ENCODE measurements at places on chromosomes 11 and 22.

DNA sequence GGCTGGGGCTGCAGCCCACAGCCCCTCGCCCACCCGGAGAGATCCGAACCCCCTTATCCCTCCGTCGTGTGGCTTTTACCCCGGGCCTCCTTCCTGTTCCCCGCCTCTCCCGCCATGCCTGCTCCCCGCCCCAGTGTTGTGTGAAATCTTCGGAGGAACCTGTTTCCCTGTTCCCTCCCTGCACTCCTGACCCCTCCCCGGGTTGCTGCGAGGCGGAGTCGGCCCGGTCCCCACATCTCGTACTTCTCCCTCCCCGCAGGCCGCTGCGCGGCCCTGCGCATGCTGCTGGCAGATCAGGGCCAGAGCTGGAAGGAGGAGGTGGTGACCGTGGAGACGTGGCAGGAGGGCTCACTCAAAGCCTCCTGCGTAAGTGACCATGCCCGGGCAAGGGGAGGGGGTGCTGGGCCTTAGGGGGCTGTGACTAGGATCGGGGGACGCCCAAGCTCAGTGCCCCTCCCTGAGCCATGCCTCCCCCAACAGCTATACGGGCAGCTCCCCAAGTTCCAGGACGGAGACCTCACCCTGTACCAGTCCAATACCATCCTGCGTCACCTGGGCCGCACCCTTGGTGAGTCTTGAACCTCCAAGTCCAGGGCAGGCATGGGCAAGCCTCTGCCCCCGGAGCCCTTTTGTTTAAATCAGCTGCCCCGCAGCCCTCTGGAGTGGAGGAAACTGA is 731 bp downstream of the GSTP1 start:
- DNase-seq, result peak; percentile 43

GRCh38 chr11:65102142-65103095 is 6.4 kb downstream of the VPS51 start:
- no peak for DNase-seq

DNA sequence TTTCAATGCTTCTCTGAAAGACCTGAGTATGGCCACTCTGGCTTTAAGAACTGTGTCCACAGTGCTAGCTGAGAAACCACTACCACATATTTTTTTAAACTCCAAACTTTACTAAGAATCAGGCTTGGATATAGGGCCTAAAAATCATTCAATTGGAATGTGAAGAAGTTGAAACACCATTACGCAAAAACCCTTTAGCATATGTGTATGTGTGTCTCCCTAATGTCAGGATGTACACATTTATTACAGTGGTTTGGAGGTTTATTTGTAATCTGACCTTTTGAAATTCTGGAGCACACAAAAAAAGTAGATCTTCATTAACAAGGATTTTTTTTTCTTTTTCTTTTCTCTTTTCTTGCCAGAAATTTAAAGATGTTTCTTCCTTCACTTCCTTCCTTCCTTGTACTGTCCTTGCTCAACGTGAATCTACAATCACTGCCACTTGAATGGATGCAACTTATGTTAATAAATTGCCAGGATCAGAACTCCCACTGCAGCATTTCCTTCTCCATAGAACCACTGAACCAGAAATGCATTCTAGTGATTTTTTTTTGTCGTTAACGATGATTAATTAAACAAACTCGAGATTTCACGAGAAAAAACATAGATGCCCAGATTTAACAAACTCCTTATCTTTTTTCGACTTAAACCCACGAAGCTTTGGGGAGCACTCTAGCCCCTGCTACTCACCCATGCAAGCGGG is 3.1 kb upstream of the ADM start:
- DNase-seq, result peak; percentile 97

GRCh38 chr11:16184588-16184987 is 171.8 kb downstream of the SOX6 start:
- peak; percentile 84 for DNase-seq

DNA sequence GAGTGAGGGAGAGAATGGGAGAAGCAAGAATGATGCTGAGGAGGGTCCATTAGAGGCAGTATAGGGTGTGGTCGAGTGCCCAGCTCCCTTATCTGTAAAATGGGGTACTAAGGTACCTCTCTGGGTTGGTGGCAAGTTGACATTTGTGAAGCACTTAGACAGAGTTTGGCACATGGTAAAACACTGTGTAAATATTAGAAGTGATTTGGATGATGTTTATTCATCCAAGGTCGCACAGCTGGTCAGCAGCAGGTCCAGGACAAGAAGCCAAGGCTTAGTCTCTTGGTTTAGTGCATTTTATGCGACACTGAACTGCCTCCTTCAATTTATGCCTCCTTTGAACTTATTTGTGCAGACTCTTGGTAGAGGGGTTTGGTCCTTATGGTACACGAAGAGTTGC is 19.4 kb downstream of the KREMEN1 start:
- no peak for DNase-seq

DNA sequence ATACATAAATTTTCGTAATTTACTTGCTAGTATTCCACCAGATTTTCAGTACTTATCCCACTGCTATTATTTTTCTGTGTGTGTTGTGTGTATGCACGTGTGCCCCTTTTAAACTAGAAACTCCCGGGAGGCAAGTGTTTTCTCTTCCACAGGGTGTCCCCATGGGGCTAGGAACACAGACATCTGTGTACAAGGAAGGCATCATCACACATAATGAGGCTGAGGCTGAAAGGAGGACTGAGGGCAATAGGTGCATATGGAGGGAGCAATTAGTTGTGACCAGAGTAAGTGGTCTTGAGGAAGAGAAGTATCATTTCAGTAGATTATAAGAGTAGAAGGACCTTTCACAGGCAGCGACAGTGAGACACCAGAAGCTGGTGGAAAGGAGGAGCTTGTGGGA is 2.1 kb upstream of the DPAGT1 start:
- DNase-seq, result no peak

DNA sequence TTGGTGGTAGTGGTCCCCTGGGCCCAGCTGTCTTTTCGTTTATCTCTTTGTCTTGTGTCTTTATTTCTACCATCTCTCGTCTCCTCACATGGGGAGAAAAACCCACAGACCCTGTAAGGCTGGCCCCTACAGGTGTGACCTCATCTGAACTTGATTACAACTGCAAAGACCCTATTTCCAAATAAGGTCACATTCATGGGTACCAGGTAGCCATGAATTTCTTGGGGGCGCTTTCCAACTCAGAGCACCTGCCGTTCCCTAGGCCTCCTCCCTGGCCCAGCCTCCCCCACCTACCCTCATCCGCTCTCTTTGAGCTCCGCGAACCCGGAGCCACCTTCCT is 14.0 kb upstream of the RRP7A start:
- no peak for DNase-seq

DNA sequence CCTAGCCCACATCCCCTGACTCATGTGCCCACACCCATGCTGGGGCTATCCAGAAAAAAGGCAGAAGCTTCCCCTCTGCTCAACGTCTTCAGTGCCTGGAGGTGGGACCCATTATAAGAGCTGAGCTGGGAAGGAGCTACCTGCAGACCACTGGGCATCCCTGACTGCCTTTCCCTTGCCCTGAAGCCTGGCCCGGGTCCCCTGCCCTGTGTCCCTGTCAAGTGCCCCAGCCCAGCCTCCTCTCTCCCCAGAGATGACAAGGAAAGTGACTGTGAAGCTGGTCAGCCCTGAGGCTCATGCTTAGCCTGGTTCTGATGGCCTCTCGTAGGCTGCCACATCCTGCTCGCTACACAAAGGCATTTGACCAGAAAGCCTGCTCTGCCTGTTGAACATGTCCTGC is 140.4 kb downstream of the PARVA start:
- DNase-seq, result no peak

GRCh38 chr22:19703869-19704268 is 10.4 kb upstream of the SEPTIN5 start:
- DNase-seq, result no peak

DNA sequence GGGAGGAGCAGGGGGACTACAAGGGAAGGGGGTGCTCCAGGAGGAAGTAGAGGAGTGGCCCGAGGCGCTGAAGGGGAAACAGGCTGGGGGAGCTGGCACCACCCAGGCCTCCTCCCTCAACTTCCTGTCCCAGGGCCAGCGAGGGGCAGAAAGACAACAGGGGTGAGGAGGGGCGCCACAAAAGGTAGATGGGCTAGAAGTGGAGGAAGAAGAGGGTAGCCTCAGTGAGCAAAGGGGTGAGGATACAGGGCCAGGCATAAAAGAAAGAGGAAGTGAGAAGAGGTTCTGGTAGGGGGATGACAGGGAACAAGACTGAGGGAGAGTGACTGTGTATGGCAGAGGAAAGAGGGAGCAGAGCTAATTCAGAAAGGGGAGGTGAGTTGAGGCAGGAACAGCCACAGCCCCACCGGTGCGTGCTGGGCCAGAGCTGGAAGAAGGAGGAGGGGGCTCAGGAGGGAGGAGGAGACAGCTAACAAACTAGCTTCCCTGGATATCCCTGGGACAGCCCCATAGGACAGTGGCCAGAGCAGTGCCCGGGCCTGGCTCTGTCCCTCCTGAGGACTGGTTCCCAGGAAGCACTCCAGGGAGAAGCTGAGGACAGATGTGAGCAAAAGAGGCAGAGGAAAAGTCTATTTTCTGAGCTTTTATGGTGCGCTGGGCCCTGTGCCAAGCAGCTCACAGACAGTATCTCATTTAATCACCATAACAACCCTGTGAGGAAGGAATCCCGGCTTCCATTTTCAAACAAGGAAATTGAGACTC is 8.5 kb downstream of the DCHS1 start:
- peak; percentile 75 for DNase-seq

DNA sequence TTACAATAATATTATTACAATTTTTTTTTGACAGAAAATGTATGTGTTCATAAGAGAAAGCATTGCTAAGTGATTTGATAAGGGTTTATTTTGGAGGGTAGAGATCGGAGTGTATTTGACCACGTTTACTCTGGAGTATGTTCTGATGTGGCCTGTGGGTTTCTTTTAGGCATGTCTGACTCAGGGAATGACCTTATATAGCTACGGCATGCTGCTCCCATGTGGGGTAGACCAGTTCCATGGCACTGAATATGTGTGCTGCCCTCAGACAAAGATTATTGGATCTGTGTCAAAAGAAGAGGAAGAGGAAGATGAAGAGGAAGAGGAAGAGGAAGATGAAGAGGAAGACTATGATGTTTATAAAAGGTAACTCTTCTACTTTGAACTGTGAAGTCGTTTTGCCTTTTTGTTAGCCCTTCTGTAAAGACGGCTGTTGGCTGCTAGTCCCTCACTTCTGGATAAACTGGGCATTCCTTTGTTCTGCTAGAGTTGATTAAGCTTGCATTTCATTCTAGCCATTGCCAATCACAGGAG is 38.1 kb upstream of the ST14 start:
- peak; percentile 83 for DNase-seq

GRCh38 chr22:28750471-28750881 is 8.6 kb downstream of the HSCB start:
- peak; percentile 80 for DNase-seq

DNA sequence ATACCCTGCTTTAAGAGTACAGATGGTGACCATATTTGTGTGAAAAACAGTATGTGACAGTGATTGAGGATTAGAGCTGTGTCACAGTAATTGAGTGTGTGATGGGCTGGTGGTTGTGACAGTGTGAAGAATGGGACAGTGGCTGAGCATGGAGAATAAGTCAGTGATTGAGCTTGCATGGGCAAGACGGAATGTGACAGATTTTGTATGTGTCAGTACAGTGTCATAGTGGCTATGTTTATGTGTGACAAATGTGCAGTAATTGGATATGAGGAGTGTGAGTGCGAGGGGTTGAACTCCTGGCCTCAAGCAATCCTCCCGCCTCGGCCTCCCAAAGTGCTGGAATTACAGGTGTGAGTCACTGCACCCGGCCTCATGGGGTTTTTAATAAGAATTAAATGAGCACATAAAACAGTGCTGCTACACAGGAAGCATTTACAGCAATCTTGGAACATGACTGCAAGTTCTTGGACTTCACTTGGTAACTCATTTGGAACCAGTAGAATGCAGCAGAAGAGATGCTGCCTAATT is 583 bp upstream of the RRAS2 start:
- peak; percentile 39 for DNase-seq

DNA sequence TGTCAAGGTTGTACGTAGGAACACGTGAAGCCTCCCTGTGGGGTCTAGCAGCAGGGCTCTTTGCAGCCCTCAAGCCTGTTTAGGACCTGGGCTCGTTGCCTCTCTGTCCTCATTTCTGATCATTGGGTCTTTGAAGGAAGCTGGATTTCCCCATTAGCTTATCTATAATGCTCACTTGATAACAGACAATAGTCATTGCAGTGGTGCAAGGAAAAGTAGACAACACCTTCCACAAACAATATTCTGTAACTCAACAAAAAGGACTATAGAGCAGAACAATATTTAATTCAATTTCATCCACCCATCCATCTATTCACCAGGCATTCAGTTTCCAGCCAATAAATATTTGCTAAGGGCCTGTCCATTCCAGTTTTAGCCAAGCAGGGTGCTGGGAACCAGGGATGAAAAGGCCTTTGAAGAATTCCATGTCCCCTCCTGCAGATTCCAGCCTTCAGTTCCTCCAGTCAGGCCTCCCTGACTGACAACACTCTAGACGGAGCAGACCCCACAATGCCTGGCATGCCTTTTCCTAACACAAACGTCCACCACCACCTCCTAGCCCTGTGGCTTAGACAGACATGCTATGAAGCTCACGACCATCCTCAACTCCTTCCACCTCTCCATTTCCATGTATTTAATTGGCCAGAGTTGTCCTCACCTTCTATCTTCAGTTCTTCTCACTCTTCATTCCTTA is 12.7 kb upstream of the POLD3 start:
- DNase-seq, result no peak

- DNase-seq, result no peak
These were observed 17.0 kb upstream of the PDE3B start for GRCh38 chr11:14626650-14627049.

GRCh38 chr11:118894192-118894591 is 10.5 kb downstream of the CXCR5 start:
- DNase-seq, result no peak

DNA sequence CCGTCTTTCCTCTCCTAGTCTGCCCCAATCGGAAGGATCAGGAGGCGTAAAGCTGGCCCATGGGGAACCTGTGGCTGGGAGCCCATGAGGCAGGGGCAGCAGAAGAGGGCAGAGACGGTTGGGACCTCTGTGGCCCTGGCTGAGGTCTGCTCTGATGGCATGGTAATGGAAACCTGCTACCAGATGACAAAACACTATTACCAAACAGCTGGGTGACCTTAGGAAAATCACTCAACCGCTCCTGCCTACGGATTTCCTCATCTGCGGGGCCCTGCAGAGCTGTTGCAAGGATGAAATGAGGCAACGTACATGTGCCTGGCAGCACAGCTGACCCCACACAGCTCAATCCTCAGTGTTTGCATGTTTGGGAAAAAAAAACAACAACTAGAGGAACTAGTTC is 4.6 kb downstream of the AP5B1 start:
- no peak for DNase-seq

DNA sequence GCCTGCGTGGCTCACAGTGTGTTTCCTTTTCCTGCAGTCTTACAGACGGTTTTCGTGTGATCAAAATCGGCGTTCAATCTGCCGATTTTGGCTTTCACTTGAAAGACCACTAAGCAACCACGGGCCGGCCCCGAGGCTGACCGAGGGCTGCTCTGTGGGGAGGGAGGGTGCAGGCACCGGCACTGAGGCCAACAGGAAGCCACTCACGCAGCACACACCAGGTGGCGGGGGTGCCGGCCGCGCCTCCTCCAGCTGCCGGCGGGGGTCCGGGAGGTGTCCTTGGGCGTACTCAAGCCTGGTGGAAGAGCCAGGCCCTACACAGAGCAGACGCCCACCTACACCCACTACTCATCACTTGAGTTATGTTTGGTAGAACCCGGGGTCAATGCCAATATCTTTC is 14.3 kb downstream of the TOLLIP start:
- DNase-seq, result no peak

GRCh38 chr11:64857485-64857884 is 13.0 kb upstream of the CDC42BPG start:
- no peak for DNase-seq

All from fibroblast of skin of right quadriceps (primary cell).